ENCODE measurements at places on chromosomes 5 and 9.

GRCh38 chr9:116298878-116299391, 145.3 kb downstream of the PAPPA start:
- H3K36me3 ChIP-seq, result no peaks in the 10 kb centered on the region
- no peaks in the 10 kb centered on the region for H3K27me3 ChIP-seq
- no peaks in the 10 kb centered on the region for H3K4me1 ChIP-seq
- H3K27ac ChIP-seq, result no peak overlapping the region

- no peak overlapping the region for H3K4me3 ChIP-seq
- H3K27ac ChIP-seq, result no peak overlapping the region
- no peaks in the 10 kb centered on the region for H3K4me1 ChIP-seq
- H3K27me3 ChIP-seq, result no peaks in the 10 kb centered on the region
- DNase-seq, result no peak
These were observed 353.1 kb downstream of the TLE4 start for GRCh38 chr9:79924836-79925235.

- H3K27ac ChIP-seq, result no peak overlapping the region
- no peaks in the 10 kb centered on the region for H3K36me3 ChIP-seq
- peaks cover 1% of the 10 kb centered on the region for H3K4me1 ChIP-seq
- no peak for DNase-seq
- H3K4me3 ChIP-seq, result no peak overlapping the region
These were observed 10.2 kb downstream of the OR13J1 start for GRCh38 chr9:35859990-35860339.

DNA sequence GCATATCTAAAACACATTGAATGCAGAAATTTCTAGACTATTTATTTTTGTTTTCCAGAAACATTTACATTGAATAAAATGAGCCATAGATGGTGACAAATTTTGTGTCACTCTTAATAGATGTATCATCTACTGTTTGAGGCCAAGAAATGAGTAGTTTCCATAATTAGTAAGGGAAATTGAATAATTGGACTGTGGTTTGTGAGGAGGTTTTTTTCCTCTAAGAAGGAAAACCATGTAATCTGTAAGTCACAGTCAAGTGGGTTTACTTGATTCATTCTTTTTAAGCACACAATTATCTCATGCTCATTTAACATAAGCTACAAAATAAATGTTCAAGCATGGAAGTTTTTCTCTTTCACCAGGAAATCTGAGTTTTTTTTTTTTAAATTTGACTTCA, 876.4 kb downstream of the NR2F1-AS1 start:
- no peak overlapping the region for H3K4me3 ChIP-seq
- H3K36me3 ChIP-seq, result no peaks in the 10 kb centered on the region
- H3K27me3 ChIP-seq, result no peaks in the 10 kb centered on the region
- no peaks in the 10 kb centered on the region for H3K4me1 ChIP-seq
- H3K27ac ChIP-seq, result no peak overlapping the region

- DNase-seq, result no peak
- H3K27ac ChIP-seq, result no peak overlapping the region
- no peak overlapping the region for H3K4me3 ChIP-seq
- H3K27me3 ChIP-seq, result peaks cover 35% of the 10 kb centered on the region
- H3K4me1 ChIP-seq, result peaks cover 6% of the 10 kb centered on the region
These were observed 520.6 kb downstream of the CTNND2 start for GRCh38 chr5:11383506-11384095.

GRCh38 chr5:108415726-108416125, 33.8 kb upstream of the FBXL17 start:
- no peaks in the 10 kb centered on the region for H3K27me3 ChIP-seq
- no peak for DNase-seq
- H3K27ac ChIP-seq, result no peak overlapping the region
- H3K4me3 ChIP-seq, result no peak overlapping the region
- no peaks in the 10 kb centered on the region for H3K36me3 ChIP-seq

GRCh38 chr9:122215663-122216062, 13.1 kb downstream of the LHX6 start:
- peaks cover 33% of the 10 kb centered on the region for H3K4me1 ChIP-seq
- no peaks in the 10 kb centered on the region for H3K36me3 ChIP-seq
- H3K27me3 ChIP-seq, result peaks cover 88% of the 10 kb centered on the region
- no peak for DNase-seq
- H3K4me3 ChIP-seq, result no peak overlapping the region
- no peak overlapping the region for H3K27ac ChIP-seq

GRCh38 chr5:111738118-111738517, 18.9 kb downstream of the NREP start:
- H3K4me3 ChIP-seq, result no peak overlapping the region
- H3K4me1 ChIP-seq, result peaks cover 1% of the 10 kb centered on the region
- H3K27me3 ChIP-seq, result peaks cover 12% of the 10 kb centered on the region
- H3K36me3 ChIP-seq, result no peaks in the 10 kb centered on the region
- DNase-seq, result no peak

DNA sequence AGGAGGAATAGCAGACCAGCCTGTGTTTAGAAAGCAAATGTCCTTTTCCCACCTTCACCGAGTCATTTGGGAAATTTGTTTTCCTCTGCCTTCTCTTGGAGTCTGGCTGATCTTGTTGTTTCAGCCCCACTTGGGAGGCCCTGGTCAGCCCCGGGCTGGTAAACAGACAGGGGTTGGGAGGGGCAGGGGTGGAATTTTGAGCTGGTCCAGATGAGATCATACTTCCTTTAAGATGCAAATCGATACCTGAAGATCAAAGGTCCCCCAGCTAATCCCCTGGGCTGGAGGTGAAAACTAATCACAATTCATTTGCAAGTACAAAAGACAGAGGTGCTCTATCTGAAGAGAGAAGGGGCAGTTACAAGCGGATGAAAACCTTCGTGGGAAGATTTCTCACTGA, 118.4 kb downstream of the PAPPA start:
- no peak for DNase-seq
- no peaks in the 10 kb centered on the region for H3K36me3 ChIP-seq
- no peaks in the 10 kb centered on the region for H3K4me1 ChIP-seq
- H3K4me3 ChIP-seq, result no peak overlapping the region
- H3K27me3 ChIP-seq, result no peaks in the 10 kb centered on the region

- H3K4me3 ChIP-seq, result no peak overlapping the region
- peaks cover 9% of the 10 kb centered on the region for H3K4me1 ChIP-seq
- DNase-seq, result no peak
- no peaks in the 10 kb centered on the region for H3K27me3 ChIP-seq
These were observed 126.0 kb downstream of the MLLT3 start for GRCh38 chr9:20496328-20496727.

GRCh38 chr9:87271696-87272477, 225.8 kb upstream of the DAPK1 start:
- H3K4me3 ChIP-seq, result no peak overlapping the region
- H3K4me1 ChIP-seq, result peaks cover 18% of the 10 kb centered on the region
- H3K27ac ChIP-seq, result no peak overlapping the region

DNA sequence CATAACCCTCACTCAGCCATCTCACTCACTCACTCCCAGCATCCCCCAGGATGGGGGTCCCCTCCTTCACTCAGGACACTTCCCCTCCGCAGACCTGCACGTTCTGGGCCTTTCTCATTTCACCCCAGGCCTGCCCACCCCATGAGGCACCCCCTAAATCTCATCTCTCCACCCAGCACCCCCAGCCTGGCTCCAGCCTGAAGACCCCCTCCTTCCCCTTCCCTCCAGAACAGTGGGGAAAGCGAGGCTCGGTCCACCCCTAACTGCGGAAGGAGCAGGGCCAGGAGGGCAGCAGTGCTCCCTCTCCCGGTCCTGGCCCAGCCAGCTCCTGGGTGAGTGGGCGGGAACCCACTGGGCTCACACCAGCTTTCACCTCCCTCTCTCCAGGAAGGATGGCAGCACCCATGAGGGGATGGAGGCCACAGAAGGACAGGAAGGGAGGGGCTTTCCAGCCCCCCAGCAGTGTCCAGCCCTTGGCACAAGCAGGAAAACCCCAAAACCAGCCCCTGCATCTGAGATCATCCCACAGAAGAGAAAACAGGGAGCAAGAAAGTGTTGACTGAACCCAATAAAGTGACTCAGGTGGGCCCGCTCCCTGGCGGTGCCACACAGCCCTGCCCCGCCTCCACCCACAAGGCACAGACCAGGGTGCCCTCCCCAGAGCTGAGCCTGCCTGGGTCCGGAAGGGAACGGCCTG, 55.0 kb downstream of the LRSAM1 start:
- H3K27ac ChIP-seq, result no peak overlapping the region
- H3K4me3 ChIP-seq, result no peak overlapping the region
- H3K27me3 ChIP-seq, result no peaks in the 10 kb centered on the region
- no peaks in the 10 kb centered on the region for H3K4me1 ChIP-seq

DNA sequence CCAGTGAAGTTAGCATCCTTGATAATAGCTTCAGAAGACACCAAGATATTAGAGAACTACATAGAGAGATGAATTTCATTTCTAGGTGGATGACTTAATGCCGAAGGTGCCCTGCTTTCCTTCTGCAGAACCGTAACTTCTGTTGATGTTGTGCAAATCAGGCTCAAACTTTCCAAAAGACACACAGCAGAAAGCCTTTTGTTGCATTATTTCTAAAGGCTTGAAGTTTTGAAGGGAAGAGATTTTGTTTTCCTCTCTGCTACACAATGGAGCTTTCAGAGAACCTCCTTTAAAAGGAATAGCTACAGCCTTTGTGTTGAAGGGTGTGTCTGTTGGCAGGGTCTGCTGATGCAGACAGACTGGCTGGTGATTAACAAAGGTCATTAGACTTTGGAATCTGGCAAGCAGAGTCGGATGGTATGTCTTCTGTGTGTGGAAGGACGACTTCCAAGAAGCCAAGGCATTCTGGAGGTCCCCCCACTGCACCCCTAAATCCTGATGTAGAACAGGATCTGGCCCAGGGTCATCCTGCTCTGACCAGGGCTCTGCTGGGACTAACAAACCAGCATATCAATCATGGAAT, 57.8 kb downstream of the ZNF462 start:
- no peak overlapping the region for H3K27ac ChIP-seq
- H3K4me1 ChIP-seq, result no peaks in the 10 kb centered on the region
- H3K27me3 ChIP-seq, result no peaks in the 10 kb centered on the region
- H3K36me3 ChIP-seq, result no peaks in the 10 kb centered on the region
- no peak overlapping the region for H3K4me3 ChIP-seq
- no peak for DNase-seq

All from activated CD4-positive, alpha-beta memory T cell treated with anti-CD3 and anti-CD28 coated beads, Interleukin-2, amount 10 ng/mL, durations not matched to agents 7 days and 5 days (primary cell).